ENCODE measurements at places on chromosomes 11 and 22. TPM values are rescaled to one million over a fixed set of nuclear protein-coding genes. Genes with fewer than 3 reads are reported as not detected.

DNA sequence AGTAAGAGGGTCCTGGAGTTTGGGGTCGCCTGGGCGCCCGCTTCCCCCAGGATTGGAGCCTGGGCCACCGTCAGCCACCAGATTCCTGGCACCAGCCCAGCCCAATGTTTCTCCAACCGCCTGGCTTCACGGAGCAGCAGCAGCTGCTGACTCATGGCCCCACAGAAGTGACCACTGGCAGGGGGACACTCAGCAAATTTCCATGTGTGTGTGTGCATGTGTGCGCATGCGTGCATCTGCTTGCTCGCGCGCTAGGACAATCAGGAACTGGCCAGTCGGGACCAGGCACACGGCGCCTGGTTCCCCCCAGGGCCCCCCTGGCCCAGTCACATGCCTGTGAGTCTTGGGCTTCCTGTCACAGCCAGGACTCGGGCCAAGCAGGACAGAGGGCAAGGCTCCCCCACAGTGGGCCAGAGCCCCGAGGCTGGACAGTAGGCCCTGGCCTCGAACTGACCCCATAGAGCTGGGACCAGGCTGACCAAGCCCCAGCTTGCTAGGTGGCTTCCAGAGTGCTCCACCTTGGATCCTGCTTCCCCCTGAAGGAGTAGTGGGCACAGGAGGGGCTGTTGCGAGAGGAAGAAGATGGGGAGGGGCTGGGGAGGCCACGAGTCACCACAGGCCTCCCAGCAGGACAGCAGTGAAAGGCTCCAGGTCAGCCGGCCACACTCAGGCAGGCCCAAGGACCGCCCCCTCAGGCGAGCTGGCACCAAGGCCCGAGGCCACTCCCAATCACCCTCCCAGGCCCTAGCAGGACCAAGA lies 3.2 kb downstream of the CTSD start:
- ATAC-seq = peak; percentile 51

The MMP1 gene
- total RNA-seq = not detected

DNA sequence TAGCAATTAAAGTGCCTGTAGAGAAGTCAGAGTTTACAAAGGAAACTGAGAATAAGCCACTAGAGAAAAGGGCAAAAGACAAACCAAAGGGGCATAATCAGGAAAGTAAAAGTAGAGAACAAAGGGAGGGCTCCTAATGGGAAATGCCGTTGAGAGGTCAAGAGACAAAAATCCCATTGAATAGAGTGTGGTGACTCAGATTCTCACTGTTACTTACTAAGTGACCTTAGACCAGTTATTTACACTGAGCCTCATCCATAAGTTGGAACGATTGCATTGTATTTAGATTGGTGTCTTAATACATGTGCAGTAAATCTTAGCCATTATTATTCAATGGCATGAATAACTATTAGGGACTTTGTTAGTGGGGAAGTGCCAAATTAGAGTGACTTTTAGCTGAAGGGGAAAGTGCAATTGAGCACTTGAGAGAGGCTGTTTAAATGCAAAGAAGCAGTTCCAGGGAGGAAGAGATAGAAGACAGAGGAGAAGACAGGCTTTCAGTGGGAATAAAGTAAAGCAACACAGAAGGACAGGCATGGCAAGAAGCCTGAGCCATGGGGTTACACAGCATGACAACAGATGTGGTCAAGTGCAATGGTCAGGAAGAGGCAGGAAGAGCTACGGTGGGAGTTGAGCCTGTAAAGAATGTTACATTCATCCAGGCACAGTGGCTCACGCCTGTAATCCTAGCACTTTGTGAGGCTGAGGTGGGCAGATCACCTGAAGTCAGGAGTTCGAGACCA lies 82.6 kb downstream of the UBASH3B start:
- no peak for ATAC-seq

- no peak for ATAC-seq
Observed at GRCh38 chr11:129595038-129595962, 219.7 kb downstream of the BARX2 start.

DNA sequence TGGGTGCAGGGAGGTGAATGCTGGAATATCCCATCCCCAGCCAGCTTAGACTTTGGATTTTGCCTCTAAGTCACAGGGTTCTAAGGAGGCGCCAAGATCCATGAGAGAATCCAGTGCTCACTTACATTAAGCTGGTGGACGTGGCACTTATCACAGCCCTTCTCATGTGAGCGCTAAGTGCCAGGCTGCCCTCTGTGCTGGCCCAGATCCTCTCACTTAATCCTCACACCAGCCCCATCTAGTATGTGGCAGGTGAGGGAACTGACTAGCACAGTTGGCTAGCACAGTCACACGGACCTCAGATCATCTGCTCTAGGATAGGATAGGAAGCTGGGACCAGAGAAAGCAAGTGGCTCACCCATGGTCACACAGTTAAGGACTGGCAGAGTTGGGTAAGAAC lies 3.6 kb downstream of the HMOX1 start:
- no peak for ATAC-seq

GRCh38 chr11:122107566-122107965 lies 8.4 kb downstream of the BLID start:
- ATAC-seq = no peak
